NCI-H1092 (cell line): ENCODE measurements at places on chromosomes 4 and X.

DNA sequence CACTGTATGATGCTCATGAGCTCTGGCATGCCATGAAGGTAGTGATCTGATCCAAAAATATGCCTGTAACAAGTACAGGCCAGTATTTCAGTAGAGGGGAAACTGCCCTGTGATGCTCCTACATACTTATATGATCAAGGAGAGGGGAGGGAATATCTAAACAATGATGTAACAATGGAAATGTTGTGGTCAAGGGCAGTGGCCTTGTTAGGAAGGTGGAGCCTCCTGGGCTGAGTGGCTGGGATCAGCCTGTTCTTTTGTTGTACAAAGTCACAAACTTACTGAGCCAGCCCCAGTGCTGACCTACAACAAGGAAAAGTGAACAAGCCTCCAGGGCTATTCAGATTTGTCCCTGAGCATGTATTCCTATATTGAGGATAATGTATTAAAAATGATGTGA lies 70.3 kb downstream of the ANXA10 start:
- no peak for DNase-seq

DNA sequence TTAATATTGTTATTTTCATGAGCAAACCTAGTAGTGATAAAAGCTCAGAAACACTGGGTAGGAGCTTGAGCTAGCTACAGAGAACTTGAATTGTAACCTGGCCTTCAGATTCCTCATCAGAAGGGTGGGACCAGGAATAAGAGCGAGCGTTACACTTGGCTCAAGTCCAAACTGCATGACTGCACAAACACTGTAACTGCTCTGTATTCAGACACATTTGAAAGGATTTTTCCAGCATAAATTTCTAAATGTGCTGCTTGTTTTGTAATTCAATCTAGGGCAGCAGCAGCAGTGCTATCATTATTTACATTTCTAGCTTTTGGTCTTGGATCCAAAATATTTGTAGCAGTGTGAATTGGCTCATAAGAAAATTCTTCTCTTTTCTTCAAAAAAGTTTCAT lies 133.0 kb upstream of the TMLHE start:
- peak; percentile 71 for DNase-seq

DNA sequence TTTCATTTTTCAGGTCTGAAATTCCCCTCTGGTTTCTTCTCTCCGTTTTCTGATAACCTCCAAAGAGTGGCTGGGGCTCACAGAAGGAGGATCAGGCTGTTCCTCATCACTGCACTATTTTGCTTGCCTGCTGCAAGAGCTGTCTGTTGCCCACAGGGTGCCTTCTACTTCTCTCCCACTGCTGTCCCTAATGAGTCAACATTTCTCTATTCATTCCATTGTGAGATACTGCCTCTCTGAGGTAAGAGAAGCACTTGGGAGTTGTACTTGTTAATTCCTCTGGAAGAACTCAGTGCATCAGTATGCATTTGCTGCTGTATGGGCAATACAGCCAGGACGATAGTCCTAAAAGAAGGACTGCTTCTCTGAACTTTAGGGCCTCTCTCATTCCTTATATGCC lies 34.8 kb downstream of the CT47B1 start:
- no peak for DNase-seq

- no peak for DNase-seq
Measured at GRCh38 chr4:102324730-102325129, 20.6 kb downstream of the SLC39A8 start.

- no peak for DNase-seq
Measured at GRCh38 chr4:102629673-102630072, 128.5 kb downstream of the NFKB1 start.

DNA sequence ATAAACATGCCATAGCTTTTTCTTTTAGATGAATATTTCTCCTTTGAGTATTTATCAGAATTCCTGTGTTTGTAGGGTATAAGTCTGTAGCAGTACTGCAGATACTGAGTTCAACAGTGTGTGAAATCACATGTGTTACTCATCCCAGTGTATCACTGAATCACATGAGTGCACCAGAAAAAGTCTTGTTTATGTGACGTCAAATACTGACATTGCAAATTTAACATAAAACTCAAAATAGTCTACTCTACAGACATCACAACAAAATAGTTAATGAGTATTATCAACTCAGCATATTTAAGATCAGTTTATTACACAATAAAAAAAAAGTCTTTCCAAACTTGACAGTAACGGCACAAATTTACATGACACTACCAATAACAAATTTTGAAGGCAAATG lies 221.3 kb downstream of the DCTD start:
- DNase-seq, result no peak

- no peak for DNase-seq
Measured at GRCh38 chr4:173161311-173161710, 7.3 kb upstream of the GALNT7 start.

GRCh38 chrX:136015016-136015415 lies 29.8 kb downstream of the SLC9A6 start:
- DNase-seq, result no peak

DNA sequence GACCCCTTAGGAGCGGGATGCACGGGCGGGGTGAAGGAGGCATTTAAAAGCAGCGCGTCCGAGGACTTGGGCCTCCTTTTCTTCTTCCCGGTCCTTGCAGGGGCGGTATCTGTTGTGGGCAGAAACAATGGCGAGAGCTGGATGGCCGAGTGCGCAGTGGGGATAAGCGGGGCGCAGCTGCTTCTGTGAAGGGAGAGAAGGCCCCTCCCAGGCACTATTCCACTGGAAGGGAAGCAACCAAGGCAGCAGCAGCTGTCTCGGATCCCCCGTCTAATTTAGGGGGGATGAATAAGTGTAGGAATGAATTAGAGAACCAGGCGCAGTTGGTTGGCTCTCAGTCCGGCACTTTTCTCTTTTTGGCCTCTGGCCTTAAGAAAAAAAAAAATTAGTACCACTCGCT lies 995 bp downstream of the SMARCA5 start:
- DNase-seq, result peak; percentile 5
